ENCODE measurements at places on chromosomes 4 and X.

DNA sequence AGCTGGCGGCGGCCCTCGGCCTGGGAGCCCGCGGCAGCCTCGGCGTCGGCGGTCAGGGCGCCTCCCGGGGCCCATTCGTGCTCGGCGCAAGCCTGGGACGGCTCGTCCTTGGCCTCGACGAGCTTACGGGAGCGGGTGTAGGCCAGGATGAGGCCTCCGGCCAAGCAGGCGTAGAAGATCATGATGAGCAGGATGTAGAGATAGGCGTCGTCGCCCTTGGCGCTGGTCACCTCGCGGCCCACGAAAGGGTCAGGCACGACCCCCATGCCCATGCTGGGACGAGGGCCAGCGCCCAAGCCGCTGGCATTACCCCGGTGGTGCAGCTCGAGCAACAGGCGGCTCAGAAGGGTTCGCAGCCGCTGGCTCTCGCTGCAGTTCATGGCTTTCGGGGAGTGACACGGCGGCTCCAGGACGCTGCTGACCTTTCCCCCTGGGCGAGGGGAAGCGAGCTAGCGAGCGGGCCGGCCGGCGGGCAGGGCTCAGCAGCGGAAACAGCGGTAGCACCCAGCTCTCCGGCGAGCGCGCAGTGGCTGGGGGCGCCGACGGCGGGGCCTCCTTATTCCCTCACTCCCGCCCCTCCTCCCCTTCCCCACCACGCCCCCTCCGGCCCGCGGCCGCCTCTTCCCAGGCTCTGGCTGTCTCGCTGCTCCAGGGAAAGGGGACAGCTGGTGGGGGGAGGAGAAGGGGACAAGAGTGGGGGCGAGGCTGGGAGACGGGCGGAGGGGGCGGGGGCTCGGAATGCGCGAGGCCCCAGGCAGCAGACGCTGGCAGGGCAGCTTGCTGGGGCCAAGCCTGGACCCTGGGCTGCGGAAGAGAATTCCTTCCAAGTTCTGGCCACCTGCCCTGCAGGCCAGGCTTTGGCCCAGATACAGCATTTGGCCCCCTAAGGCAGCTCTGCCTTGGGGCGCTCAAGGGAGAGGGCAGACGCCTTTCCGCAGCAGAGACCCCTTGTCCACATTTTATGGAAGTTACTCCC, at the start of gene KCNE5:
KCNE5 (minus strand) TSS at position 532 of the 976 bp plus-strand sequence; CDS start at position 380, 152 bp downstream.
- DNase-seq, result no peak

DNA sequence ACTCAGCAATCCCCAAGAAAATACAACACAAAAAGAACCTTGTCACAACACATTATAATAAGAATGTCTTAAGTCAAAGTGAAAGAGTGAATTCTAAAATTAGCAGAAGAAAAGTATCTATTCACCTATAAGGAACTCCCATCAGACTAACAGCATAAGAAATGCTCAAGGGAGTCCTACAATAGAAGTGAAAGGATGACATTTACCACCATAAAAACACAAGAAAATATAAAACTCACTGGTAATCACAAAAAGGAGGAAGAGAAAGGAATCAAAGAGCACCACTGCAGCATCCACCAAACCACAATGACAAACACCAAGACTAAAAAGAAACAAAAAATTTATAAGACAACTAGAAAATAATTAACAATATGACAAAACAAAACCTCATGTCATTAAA, 257.0 kb upstream of the AGTR2 start:
- DNase-seq, result no peak

GRCh38 chr4:33998291-33998690, 2246.0 kb downstream of the ARAP2 start:
- DNase-seq, result no peak

DNA sequence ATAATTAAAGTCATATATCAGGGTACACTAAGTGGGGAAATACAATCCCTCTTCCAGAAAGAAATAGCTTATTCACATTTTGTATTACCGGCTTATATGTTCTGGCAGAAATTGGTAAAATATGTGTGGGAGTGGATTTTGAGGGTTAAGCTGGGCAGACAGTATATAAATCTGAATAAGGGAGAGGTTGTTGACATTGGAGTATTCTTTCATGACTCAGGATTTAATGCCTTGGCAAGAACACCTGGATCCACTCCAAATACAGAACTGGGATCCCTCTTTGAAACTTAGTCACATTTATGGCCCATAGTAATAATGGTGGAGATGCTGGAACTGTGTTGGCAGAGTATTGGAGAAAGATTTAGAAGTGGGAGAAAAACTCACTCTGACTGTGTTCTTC, 54.3 kb upstream of the TET2 start:
- no peak for DNase-seq

- DNase-seq, result no peak
These were observed 197.4 kb downstream of the PTTG2 start for GRCh38 chr4:38157592-38157991.

DNA sequence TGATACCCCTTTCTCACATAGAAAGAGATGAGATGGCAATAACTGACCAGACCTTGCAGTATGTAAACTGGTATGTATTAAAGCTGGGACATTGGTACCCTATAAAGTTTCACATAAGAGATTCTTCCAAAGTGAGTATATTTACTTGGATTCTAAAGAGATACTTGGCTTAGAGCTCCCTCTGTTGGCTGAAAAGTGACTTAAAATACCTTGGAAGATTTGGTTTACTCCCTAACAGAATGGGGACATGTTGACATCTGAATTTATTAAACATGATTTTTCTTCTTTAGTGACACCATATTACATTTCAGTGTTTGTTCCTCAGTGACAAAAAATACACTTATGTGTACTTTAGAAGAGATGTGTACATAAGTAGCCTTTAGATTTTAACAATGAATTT, 47.9 kb upstream of the RGN start:
- no peak for DNase-seq

GRCh38 chr4:186820391-186820891, 96.8 kb upstream of the FAT1 start:
- no peak for DNase-seq

DNA sequence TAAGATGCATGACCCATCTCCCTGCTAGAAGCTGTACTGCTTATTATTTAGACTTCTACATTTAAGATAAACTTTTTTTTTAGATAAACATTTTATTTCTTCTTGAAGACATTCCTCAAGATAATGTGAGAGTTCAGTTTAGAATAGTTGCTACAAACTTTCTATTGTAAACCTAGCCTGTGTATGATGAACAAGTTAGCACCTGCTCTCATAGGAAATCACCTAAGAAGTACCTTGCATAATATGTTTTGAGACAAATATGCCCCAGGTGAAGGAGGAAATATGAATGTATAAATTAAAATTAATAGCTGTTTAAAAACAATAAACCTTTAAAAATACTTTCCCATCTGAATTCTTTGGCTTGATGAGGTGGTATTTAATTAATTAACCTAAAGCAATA, 35.6 kb downstream of the RASGEF1B start:
- DNase-seq, result no peak

- DNase-seq, result no peak
These were observed 370.3 kb upstream of the SMIM31 start for GRCh38 chr4:164383358-164384220.

- no peak for DNase-seq
These were observed 85.5 kb downstream of the USP46 start for GRCh38 chr4:52573551-52573950.

DNA sequence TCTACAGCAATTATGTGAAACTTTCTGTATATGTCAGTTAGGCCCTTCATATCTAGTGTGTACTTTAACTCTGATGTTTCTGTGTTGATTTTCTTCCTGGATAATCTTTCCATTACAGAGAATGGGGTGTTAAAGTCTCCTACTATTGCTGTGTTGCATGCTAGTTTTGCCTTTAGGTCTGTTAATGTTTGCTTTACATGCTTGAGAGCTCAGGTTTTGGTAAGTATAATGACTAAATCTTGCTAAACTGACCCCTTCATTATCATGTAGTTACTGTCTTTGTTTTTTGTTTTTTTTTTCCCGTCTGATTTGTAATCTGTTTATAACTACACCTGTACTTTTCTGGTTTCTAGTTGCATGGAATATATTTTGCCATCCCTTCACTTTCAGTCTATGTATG, 63.6 kb upstream of the UGT2B15 start:
- no peak for DNase-seq

DNA sequence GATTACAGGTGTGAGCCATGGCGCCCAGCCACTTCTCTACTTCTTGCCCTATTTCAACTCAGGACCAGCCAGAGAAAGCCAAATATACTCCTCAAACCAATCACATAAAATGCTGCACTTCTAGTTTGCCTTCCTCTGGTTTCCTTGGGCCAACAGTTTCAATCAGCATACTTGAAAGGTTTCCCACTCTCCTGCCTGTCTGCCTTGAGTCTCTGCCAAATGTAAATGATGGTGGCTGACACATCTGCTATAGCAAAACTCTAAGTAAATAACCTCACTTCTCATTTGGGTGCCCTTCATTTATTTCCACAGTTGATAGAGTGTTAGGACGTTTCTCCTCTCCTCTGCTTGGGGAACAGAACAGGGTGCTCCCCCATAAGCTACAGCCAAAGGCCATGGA, 36.4 kb upstream of the PPA2 start:
- no peak for DNase-seq

DNA sequence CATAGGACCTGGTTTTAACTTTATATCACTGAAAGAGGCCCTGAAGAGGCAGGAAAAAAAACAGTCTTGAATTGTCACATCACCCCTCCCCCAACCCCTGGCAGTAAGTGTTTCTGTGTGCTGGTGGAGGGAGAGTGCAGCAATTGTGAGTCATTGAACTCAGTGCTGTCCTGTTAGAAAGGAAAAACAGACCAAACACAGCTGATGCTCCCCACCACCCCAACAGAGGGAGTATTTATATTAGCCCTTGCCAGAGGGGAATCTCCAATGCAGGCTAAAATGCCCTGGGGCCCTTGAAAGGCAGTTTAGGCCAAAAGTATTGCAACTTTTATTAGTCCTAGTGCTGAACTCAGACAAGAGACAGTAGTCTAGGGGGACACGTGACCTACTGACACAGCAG, 197.8 kb upstream of the AGTR2 start:
- no peak for DNase-seq

- no peak for DNase-seq
These were observed 71.7 kb downstream of the YIPF6 start for GRCh38 chrX:68570598-68570997.

DNA sequence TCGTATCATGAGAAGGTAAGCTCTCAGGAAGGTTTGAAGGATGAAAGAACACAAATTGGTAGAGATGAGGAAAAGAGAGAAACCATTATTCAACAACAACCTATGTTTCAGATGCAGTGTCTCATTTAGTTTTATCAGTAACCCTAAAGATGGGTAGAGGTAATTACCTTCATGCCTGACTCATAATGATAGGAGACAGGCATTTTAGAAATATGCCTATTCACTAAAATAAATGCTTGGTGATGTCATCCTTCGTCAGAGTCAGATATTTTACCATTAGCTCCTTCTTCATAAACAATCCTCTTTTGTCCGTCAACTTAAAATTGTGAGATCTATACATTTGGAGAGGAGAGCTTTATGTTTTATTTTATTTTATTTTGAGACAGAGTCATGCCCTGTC, 21.5 kb upstream of the RNF150 start:
- no peak for DNase-seq

GRCh38 chr4:70660106-70660505, 6.2 kb downstream of the JCHAIN start:
- DNase-seq, result no peak

- DNase-seq, result no peak
These were observed 170.8 kb upstream of the GALNT7 start for GRCh38 chr4:172997856-172998255.

DNA sequence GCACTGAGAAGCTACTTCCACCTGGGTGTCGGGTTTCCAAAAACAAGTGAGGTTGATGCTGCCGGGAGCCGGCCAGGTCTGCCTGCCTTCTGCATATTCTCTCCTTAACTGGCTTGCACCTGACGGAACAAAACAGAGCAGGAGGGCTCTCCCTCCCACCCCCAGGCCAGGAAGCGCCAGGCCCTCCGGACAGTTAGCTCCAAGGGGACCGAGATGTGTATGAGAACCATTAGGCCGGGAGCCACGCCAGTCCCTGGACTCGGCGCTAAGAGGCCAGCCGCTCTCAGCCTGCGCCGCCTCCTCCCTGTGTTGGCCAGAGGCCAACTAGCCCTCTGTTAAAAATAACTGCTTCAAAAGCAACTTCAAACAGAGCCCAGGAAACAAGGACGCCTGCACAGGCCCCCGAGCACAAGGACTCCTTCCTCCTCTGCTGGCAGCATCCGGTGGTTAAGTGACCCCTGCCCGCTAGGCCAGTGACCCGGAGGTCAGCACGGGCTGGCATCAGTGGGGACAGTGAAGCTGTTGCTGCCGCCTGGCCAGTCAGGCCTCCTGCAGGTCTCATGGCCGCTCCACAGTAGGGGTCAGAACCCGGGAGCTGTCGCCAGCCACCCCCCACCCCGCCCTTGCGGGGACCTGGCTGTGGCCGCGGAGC, 107.9 kb downstream of the ABLIM2 start:
- DNase-seq, result no peak

DNA sequence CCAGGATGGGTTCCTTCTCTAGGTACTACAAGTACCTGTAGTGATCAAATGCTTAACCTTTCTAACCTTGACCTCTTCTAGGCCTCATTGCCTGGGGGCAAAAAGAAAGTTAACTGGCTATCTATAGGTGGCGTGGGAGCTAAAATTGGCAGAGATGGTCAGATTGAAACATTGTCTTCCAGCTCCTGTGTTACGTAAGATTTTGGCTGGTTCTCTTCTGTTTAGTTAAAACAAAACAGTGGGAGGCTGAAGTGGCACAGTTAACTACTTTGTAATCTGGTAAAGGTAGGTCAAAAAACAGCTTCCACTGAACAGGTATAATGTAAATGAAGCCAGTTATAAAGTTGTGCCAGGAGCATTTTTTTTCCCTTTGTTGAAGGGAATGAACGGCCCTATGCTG, 115.2 kb downstream of the MBNL3 start:
- DNase-seq, result no peak

- no peak for DNase-seq
These were observed 507.9 kb downstream of the MID1IP1 start for GRCh38 chrX:39309018-39309635.

DNA sequence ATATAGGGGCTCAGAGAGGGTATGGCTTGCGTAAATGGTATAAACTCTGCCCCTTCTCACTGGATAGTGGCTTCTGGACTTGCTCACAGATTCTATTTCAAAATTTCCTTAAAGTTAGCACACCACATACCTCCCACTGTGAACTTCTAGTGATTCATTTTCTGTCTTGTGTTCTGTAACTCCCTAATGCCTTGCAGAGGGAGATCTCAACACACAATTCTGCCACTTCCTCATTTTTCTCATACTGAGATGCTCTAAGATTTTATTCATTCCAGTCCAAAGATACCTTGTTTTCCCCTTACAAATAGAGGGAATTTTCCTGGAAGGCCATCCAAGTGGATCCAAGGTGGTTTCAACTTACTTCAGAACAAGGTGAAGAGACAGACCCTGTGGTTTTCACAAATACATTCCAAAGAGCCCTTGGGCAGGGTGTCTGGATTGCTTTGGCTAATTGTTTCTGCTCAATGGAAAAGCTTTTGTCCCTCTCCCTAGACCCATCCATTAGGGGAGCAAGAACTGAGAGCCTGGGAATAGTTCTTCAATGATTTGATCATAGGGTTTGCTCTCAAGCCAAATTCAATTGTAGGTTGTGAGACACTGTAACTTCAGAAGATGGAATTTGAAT, 52.1 kb upstream of the CAPN6 start:
- DNase-seq, result no peak

DNA sequence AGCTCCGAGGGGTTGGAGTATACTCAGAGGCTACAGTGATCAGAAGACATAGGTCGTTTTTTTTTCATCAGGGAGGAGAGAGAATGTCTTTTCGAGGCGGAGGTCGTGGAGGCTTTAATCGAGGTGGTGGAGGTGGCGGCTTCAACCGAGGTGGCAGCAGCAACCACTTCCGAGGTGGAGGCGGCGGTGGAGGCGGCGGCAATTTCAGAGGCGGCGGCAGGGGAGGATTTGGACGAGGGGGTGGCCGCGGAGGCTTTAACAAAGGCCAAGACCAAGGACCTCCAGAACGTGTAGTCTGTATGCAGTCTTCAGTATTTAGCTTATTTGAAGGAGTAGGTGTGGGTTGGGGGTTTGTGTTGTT, 500 bp downstream of the GAR1 start:
- DNase-seq, result no peak

All from D721Med (cell line).